ENCODE measurements at places on chromosomes 13 and 19.

- DNase-seq = no peak
These were observed 208.8 kb upstream of the SOX21 start for GRCh38 chr13:94921181-94921580.

DNA sequence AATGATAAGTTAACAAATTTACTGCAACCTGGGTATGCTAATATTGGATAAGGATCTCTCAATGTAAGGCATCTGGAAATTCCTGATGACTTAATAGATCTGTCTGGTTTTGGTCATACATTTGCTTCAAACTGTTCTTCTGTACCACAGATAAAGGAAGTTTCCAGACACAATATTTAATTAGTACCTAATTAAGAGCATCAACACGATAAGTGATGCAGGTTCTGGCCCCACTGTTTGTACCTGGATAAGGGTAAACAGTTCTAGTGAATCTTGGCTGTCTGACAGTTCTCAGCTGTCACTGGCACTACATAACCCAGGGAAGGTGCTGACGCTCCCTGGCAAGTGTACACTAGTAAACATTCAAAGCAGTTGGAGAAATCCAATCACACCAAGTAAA lies 165.6 kb downstream of the MZT1 start:
- no peak for DNase-seq

DNA sequence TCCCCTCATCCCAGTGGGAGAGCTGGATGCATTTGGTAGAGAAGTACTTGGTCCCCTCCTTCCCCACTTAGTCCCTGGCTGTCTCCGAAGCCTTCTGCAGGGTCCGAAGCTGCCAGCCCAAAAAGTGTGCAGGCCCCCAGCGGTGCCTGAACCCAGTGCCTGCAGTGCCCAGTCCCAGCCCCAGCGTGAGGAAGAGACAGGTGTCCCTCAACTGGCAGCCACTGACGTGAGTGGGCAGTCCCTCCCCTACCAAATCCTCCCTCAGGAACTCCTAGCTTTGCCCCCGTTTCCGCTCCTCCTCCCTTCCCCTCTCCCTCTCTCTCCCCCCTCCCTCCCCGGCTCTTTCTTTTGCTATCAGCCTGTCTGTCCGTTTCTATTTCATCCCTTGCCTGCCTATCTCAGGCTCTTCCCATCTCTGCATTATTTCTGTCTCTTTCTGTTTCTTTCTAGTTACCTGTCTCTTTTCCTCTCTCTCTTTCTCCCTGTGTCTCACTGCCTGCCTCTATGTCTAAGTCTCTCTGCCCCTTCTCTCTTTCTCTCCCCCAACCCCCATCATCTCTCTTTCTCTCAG lies 1.8 kb upstream of the LTBP4 start:
- DNase-seq = no peak

GRCh38 chr19:18122424-18122823 lies 24.8 kb downstream of the MAST3 start:
- no peak for DNase-seq

DNA sequence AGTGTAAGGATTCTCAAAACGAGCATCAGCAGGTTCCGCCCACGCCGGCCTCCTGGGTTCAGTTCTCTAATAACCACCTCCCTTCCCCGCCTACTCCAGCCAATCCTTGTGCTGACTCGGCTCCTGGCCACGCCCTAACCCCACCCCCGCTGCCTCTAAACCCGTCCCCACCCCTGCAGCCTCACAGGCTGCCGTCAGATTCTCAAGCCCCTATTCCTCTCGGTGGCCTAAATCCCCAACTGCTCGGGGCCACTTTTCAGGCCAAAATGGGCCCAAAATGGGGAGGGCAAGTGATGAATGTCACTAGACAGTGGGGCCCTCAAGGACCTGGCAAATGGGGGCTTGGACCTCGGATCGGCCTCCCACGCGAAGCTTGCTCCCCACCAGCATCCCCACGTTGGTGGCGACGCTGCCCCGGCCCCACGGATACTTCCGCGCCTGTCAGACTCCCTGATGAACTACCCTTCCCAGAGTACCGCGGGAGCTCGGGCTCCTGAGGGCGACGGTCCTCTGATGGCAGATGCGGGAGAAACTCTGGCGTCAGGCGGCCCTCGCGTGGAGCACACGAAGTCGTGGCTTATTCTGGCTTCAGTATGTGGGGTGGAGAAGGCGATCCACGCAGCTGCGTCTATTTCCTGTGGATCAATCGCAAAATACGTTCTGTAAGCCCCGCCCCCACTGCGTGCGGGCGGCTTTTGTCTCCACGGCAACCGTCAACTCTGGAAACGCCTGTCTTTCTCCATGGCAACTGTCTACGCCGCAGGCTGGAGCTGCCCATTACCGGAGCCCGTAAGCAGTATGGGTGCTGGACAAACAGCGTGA lies 24.8 kb downstream of the ZNF473 start:
- DNase-seq = peak; percentile 51

DNA sequence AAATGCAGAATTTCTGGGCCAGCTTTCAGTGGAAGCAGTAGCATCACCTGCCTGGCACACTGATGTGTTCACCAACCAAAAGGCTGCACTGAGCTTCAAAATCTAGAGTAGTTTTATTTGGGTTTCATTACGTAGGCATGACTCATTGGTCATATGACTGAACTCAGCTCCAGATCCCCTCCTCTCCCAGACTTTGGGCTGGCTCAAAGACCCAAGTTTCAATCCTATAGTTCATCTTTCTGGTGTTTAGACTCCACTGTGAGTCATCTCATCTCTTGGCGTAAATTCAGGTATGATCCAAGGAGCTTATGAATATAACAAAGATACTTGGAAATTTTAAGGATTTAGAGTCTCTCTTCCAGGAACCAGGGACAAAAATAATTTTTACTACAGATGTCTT lies 17.7 kb downstream of the ZMYM5 start:
- peak; percentile 49 for DNase-seq

DNA sequence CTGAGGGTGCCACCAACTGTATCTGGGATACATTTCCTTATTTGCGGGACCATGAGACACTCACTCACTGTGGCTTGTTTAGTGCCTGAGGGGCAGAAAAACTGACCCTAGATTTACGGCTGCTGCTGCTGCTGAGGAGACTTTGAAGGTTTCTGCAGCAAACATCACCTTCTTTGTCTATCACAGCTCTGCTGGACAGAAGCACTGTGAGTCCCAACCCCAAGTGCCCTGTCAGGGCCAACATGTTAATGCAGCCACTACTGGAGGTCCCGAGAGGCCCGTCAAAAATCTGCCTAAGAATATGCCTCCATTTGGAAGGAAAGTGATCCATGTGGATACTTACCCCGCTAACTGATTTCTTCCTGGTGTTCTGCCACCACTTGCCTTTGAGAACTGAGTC lies 37.3 kb upstream of the UBL3 start:
- no peak for DNase-seq

DNA sequence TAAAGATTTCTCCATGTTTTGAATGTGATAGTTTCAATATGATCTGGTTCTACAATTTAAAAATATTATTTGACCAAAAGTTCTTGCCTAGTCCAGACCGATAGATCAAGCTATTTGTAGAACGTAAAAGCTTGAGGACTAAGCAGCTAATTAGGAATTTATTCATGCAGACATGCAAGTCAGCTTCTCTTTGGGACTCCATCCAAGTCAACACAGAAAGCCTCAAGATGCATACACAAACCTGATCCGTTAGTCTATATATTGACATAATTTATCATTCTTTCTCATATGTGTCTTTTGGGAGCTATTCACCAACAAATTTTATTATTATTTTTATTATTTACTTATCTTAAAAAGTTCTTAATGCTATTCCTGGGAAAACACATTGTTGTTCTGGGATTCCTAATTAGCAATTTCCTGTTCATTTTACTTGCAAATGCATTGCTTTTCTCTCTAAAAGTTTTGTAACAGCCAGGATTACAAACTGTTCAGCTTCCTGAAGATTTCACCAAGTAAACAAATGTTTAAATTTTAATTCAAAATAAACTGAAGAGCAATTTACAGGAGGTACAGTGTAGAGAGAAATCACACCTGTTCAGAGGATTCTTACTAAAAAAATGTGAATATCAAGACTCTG lies 375.3 kb downstream of the GPC5 start:
- DNase-seq = no peak

GRCh38 chr13:59345311-59345710 lies 818.4 kb downstream of the DIAPH3 start:
- DNase-seq = no peak

DNA sequence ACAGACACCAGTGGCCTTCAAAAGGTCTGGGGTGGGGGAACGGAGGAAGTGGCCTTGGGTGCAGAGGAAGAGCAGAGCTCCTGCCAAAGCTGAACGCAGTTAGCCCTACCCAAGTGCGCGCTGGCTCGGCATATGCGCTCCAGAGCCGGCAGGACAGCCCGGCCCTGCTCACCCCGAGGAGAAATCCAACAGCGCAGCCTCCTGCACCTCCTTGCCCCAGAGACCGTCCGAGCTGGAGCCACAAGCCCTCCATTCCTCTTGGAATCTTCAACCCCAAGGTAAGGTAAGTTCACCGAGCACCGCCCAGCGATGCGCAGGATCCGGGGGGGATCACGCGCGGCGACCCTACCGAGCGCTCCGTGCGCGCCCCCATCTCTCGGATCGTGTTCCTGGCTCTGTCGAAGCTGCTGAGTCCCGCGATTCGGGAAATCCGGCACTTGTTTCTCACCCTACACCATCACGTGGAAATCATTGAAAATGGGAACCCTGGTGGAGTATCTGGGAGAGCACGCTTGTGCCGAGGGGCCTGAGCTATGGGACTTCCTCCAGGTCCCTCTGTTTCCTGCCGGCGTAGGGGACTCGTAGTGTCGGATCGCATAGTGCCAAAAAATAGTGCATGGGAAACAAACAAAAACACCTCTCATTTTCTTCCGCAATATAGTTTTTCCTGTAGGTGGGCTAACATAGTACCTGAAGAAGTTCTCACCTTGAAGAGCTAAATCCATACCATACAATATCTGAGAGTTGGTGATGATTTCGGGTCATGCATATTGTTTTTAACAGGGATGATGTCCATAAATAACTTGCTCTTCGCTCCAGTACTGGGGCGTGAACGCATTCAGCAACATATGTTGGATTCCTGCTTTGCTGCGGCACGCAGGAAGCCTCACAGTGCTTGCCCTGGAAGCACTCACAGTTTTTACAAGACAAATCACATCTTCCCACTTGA lies 9.3 kb downstream of the PDX1 start:
- DNase-seq = no peak

GRCh38 chr13:62067821-62068220 lies 652.2 kb upstream of the PCDH20 start:
- DNase-seq = no peak

- peak; percentile 60 for DNase-seq
These were observed 26.5 kb downstream of the NUMBL start for GRCh38 chr19:40663695-40664692.

GRCh38 chr19:42629191-42629590 lies 34.5 kb upstream of the CEACAM8 start:
- no peak for DNase-seq

GRCh38 chr19:10683064-10683426 lies 18.2 kb upstream of the QTRT1 start:
- DNase-seq = no peak

Measured in NB4 (cell line).